ENCODE measurements at places on chromosomes 2 and 18.

DNA sequence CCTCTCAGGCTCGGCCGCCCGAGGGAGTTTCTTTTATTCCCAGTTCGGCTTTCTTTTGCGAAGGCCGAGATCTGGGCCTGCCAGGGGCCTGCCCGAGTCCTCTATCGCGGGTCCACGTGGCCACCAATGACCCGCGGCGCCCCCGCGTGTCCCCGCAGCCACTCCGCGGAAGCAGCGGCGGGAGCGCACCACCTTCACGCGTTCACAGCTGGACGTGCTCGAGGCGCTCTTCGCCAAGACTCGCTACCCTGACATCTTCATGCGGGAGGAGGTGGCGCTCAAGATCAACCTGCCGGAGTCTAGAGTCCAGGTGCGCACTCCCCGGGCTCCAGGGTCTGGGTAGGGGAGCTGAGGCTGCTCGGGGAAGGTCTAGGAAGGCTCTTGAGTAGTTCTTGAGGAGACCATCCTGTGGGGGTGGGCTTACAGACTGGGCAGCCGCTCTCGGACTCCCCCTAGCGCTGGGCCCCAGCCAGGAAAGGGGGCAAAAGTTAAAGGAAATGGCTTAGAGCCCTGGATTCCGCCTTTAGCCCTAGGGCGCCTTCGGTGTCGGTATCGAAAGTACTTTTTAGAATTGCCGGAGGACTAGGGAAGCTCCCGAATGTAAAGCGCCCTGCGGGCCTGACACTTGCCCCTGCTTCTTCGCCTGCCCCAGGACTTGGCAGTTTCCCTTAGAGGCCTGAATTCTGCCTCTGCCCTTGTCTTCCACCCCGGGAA lies 3.4 kb downstream of the OTX1 start:
- DNase-seq = no peak

GRCh38 chr18:43744960-43745745 lies 467.9 kb upstream of the SYT4 start:
- no peak for DNase-seq

DNA sequence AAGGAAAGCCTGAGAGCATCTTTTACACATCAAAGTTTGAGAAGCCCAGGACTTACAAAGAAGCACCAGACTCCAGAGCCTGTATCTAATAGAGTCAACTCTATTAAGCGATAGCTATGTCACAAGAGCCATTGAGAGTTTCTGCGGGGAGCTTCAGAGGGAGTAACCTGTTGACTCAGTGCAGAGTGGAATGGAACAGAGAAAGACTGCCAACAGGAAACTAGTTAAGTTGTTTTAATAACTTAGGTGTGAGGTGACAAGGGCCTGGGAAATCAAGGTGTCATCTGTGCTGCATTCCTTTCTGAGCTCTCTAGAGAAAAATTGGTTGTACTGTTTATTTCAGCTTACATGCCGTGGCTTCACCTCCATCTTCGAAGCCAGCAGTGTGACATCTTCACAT lies 513.8 kb upstream of the POU3F3 start:
- DNase-seq = no peak

GRCh38 chr2:176106581-176107539 lies at the start of gene HOXD11:
Gene HOXD11, plus strand, starts transcription at chr2:176107280. Its CDS starts 76 bp downstream, at chr2:176107356.
- DNase-seq = no peak

DNA sequence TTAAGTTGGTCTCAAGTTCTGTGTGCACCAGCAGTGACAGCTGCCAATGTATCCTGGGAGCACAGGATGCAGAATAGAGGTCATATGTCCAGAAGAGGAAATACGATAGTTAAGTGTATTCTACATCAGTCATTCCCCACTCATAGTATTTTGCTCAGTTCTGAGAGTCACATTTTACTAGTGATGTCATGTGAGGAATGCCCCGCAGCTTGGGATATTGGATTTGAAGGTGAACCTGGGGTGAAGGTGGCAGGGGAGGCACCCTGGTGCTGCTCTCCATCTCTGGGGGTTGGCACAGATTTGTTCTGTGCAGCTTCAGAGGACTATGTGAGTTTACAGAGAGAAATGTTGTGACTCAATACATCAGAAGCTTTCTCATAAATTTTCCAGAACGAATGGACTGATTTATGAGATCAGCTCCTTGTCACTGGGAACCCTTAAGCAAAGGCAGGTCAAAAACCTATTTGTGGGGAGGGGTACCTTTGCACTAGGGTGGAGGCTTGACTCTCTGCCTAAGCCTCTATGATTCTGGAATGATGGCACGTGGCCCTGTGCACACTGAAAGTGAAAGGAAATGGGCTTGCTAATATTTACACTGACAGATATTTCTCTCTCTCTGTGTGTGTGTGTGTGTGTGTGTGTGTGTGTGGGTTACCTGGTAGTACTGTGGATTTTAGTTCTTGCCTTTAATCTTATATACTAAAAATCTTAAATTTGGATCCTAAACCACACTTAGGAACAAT lies 95.9 kb downstream of the NEB start:
- peak; percentile 72 for DNase-seq

DNA sequence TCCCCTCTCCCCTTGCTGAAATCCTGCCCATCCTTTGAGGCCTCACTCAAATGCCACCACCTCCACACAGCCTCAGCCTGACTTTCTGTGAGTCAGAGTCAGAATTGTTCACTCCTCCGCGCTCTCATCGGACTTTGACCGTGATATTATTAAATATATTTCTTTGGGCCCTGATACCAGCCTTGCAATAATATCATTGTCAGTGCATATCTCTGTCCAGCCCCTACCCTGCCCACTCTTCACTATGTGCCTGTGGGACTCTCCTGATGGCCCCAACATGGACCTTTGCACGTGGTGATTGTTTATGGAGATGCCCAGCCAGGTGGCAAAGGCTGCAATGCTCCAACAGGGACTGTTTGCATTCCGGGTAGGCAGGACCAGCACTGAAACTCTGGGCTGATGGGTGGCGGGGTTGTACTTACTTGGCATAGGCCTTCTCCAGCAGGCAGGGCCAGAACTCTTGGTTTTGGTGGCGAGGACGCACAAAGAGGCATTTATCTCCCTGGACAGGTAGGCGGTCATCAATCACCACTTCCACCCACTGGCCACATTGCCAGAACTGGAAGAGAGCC lies 37.3 kb downstream of the CAPN13 start:
- DNase-seq = no peak

DNA sequence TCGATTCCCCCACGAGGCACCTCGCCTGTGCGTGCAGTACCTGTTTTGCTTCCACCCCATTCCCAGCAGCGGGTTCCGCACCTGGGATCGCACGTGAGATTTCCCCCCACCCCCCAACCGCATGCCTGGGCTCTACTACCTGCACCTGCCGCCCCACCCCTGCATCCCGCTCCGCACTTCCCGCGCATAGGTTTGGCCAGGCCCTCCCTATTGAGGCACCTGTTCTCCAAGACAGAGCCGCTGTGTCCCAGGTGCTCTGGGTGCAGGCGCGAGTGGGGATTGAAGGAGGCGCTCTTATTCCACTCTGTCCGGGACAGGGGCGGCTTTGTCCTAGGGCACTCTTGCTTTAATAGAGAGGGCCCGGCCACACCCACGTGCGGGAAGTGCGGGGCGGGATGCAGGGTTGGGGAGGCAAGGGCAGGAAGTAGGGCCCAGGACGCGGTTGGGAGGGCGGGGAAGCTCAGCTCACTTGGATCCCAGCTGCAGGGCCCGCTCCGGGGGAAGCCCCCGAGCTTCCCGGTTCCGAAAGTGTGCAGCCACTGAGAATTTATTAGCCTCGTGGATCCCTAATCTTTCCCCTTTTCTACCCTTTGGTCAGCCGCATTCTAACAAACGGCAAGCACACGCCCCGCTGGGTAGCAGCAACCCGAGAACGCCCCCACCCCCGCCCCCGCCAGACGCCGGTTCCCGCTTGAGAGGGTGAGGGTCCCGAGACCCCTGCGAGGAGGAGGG lies 670 bp upstream of the MOCOS start:
- no peak for DNase-seq

- DNase-seq = no peak
Measured at GRCh38 chr18:70289351-70290312, 787 bp downstream of the SOCS6 start.

- DNase-seq = no peak
Measured at GRCh38 chr2:40401896-40402295, 50.0 kb downstream of the SLC8A1 start.

- no peak for DNase-seq
Measured at GRCh38 chr2:148969659-148970061, 68.8 kb upstream of the LYPD6B start.

DNA sequence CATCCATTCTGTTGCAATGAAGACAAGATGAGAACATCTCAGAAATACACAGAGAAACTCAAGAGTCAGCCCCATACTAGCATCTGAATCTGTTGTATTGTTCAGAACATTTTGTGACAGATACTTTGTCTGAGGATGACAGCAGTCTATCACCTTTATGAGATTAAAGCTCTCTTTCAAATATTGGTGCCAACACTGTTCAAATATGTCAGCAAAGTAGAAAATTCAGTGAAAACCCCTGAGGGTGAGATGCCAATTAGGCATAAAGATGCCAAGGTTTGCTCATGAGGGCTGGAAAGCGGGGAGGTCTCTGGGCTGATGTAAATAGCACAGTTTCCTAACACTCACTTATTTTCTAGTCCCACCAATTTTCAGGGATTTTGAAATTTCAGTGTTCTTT lies 1054.2 kb upstream of the CRIM1 start:
- DNase-seq = no peak

DNA sequence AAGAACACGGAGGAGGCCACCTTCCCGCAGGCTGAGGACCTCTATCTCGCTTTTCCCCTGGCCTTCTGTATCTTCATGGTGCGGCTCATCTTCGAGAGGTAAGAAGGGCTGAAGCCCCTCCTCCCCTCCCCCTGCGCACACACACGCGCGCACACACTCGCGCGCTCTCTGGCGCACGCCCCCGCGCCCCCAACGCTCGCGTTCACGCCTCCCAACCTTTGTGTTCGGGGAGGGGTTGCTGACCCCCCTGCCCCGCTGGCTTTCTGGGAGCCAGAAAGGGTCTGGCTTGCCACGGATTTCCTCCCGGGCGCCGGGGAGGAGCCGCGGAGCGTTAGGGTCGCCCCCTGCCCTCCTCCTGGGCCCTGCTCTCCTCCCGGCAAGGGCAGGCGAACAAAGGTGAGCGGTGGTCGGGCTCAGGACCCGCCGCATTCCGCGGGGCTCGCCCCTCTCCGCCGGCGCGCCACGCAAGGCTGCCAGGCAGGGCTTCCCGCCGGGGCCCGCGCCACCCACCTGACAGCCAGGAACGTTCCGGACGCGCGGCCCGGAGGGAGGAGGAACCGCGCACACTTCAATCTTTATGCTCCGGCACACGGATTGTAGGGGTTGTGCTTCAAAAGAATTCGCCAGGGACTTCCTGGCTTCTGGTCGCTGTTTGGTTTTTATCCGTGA lies 583 bp downstream of the CERS6 start:
- DNase-seq = peak; percentile 14

DNA sequence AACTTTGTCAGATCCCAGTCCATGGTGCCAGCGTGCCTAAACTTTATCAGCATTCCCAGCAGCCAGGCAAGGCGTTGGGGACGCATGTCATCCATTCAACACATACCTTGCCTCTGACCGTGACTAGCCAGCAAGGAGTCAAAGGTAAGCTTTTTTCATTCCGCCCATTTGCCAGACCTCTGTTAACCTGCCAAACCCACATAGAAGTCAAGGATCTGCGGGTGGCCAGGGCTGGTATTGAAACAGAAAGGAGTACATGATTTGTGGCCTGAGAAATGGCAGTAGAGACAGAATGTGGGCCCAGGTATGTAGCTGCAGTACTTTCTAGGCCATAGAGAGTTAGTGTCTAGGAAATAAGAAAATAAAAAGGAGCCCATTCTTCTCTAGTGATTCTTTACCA lies 240.2 kb downstream of the LTBP1 start:
- DNase-seq = no peak

- DNase-seq = no peak
Measured at GRCh38 chr2:54502731-54503130, 46.6 kb downstream of the SPTBN1 start.

- DNase-seq = peak; percentile 80
Measured at GRCh38 chr2:15142069-15142689, 419.0 kb downstream of the NBAS start.

- no peak for DNase-seq
Measured at GRCh38 chr2:213476641-213477040, 192.4 kb downstream of the SPAG16 start.

DNA sequence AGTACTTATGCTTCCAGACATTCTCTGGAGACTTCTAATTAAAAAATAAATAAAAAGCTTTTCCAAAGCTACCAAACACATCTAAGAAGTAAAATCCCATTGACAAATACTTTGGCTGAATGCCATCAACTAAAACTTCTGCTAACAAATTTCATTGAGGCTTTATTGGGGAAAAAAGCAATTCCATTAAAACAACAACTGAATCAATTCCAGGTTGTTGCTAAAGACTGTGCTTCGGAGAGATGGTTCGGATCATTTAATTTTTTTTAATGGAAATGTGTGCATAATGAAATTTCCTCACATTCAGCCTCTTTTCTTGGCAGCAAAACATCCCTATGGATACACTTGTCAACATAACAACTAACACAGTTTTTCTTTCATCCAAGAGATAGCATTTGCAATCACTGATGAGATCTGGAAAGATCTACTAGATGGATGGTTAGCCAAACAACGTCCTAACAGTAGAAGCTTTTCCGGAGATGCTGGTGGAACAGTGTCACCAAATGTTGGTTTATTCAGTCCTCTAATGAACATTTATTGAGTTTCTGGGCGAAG lies 446.1 kb upstream of the FAM98A start:
- no peak for DNase-seq

GRCh38 chr2:174023591-174024523 lies 58.7 kb upstream of the SP3 start:
- peak; percentile 71 for DNase-seq

DNA sequence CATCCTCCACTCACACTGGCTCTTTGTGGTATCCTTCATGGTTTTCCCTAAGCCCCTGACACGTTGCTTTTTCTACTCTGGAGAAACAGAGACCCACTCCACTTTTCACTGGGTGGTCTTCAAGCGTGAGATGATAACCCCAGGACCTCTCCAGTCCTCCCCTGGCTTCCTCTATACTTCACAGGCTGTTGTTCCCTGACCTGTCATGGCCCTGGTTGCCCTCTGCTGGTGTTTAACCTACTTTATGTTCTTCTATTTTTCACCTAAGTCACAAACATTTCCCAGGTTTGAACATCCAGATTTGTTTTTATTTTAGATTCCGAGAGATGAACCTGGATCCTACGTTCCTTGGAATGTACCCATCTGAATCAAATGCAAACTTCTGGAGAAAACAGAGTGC lies 84.5 kb downstream of the AOX1 start:
- DNase-seq = no peak

DNA sequence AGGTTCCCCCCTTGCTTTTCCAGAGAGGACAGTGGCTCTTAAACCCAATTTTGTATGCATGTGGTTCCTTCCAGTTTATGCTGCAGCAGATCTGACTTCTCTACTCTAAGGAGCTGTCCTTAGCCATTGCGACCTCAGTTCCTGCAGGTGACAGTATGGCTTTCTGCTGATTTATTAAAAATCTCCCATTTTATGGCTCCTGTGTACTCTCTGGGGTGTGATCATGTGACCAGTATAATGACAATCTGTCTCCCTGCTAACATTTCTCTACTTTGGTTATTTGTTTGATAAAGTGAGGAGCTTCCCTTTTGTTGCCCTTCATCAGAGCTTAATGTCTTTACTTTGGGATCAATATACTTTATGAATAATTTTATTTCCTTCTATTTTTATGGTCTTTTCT lies 148.7 kb upstream of the VRK2 start:
- DNase-seq = no peak

Data from CD4-positive, alpha-beta T cell treated with Interleukin-1 beta for 1 hour (primary cell).